ENCODE measurements at places on chromosomes 7 and 10.

GRCh38 chr10:59206204-59206720 lies 29.8 kb downstream of the PHYHIPL start:
- no peak for DNase-seq

DNA sequence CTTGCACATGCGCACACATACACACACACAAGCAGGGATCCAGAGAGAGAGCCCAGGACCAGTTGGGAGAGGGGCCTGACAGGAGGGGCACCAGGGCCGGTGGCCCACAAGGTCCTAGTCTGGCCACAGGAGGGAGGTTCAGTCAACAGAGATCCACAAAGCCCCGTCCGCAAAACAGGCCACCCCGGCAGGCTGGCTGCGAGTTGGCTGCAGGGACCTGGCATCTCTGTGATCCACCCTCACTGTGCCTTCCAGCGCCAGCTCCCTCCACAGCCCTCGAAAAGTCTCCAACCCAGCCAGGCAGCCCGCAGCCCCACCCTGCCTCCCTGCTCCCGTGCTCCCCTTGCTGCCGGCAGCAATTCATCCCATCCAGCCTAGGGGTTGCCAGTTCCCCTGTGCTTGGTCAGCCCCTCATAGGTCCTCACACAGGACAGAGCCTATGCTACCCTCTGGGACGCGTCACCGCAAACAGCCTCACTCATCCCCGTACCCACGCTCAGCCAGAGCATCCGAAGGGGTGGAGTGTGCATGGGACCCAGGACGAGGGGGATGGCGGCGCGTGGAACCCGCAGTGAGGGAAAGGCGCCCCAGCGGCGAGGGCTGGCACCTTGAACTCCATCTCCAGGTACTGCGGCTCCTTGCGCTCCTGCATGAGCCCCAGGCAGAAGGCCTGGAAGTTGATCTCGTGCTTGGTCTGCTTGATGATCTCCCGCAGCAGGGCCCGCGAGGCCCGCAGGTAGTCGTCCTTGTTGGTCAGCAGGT lies 7.5 kb downstream of the INTS1 start:
- no peak for DNase-seq

DNA sequence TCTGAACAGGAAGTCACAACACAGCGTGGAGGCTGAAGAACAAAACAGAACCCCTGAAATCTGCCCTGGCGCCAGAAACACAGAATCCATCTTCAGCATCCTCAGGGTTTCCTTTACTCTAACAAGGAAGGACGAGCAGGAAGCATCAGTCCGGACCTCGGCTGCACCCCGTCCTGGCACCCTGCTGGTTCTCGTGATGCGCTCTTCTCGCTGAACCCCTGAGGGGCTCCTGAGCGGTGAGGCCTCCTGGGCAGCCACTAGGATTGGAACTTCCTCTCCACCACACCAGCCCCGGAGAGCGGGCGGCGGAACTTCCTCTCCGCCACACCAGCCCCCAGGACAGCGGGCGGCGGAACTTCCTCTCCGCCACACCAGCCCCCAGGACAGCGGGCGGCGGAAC lies 461.9 kb downstream of the PTPRN2 start:
- DNase-seq, result no peak

DNA sequence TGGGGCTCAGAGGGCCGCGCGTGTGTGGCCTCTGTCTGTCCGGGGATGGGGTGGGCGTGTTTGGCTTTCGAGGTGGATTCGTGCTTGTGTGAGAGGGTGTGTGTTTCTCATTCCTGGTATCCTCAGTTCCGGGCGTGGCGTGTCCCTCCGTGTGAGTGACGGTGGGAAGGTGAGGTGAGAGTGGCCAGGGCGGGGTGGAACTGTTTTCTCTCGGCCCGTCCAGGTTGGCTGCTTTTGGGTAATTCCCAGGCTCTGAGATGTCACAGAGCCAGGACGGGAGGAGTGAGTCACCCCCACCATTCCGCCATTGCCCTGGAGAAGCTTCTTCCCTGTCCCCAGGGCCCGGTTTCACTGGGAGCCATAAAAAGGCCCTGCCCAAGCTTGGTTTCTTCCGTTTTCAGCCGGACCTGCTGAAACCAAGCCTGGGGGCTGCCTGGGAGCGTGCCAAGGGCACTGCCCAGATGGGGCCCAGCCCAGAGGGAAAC lies 21.3 kb upstream of the CLDN4 start:
- no peak for DNase-seq

DNA sequence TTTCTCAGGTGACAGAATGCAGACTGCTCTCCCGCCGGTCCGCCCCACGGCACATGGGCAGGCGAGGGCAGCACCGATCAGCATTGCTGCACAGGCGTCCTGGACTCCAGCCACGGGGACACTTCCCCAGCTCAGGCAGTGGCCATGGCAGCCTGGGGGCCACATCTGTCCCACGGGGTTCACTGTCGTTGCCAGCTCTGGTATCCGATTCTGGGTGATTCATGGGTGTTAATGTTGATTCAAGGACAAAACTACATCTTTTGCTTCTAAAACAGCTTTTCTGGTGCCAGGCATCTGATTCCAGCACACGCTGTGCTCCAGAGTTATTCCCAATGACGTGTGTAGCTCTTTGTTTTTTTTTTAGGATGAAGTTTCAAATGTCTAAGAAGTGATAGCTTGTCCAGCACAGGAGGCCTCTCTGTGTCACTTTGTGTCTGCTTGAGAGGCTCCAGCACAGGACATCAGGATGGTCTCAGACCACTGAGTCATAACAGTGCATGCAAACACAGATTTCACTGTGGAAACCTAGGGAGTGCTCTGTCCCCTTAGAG lies 218.0 kb downstream of the WDR37 start:
- no peak for DNase-seq

DNA sequence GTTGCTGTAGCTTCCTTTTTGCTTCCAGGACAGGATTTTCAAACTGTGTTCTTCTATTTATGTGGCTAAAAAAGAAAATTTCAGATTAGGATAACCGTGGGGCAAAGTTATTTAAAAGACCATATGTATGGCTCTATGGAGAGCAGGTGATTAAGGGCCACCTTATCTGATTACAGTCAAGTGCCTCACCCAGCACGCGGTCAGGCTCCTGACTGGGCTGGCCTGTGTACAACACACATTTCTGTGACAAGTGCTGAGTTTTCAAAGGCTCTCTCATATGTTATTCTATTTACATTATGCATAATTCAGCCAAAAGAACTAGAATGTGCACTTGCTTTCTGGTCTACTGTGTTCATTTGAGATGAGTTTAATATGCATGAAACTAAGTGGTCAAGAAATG lies 547.4 kb downstream of the PHTF2 start:
- no peak for DNase-seq

DNA sequence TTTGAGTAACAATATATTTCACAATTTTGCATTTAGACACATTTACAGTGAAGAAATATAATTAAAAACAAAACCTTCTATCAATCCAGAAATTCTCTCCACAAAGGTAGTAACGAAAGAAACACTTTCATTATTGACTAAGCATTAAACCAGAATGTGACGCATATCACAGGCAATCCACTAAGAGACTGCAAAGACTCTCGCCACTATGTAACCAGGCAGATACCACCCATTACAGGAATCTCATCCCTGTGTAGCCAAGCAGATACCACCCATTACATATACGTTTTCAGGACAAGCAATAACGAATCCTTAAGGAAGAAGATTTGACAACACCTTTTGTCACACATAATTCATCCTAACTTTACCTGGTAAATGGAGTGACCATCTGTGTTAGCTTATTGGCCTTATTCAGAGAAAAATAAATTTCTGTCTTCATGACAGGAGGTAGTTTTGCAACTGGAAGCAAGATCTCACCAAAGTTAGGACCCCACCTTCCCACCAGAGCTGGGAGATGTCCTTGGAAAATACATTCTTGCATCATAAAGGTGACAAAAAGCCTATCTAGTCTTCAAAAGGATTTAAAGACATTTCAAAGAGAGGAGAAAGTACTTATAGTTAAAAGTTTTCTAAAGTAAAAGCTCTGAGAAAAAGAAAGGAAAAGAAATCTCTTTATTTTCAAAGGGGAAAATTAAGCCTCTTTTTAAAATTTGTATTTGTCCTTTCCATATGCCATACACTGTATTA lies 30.8 kb downstream of the LRRC17 start:
- no peak for DNase-seq

- no peak for DNase-seq
Observed at GRCh38 chr7:127745445-127745844, 93.5 kb downstream of the SND1 start.

- no peak for DNase-seq
Observed at GRCh38 chr10:113539789-113540188, 13.1 kb upstream of the HABP2 start.

DNA sequence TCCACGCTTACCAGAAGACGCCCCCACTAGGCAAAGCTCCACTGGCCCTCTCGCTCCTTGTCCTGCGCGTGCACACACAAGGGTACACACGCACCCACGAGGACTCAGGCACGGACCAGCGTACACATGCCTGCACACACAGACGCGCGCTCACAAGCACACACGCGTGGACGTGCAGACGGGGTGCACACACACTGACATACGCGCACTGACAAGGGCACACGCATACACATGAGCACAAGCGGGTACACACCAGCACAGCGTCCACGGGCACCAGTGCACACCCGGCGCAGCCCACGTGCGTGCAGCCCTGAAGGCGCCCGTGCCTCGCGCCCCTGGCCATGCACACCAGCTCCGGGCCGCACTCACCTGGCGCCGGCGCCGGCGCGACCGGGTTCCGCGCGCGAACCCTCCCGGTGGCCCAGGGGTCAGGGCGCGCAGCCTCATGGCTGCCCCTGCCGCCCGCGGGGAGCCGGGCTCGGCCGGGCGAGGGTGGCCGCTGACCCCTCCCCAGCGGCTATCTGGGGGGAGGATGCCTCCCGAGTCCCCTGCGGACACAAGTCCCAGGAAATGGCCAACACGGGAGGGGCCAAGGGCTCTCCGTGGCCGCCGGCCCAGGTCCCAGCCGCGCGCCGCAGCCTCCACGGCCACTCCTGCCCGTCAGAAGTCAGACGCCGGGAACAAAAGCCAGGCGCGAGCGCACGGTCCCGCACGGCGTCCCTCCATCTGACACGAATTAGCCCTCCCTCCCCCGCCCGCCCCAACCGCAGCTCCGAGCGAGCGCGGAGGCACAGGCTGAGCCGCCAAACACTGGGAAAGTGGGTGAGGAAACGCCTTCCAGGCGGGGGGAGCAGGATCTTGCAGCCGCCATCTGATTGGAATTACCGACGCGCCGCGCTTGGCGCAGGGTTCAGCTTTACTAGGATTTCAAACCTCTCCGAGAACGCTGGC lies 45.0 kb downstream of the TNS3 start:
- no peak for DNase-seq

DNA sequence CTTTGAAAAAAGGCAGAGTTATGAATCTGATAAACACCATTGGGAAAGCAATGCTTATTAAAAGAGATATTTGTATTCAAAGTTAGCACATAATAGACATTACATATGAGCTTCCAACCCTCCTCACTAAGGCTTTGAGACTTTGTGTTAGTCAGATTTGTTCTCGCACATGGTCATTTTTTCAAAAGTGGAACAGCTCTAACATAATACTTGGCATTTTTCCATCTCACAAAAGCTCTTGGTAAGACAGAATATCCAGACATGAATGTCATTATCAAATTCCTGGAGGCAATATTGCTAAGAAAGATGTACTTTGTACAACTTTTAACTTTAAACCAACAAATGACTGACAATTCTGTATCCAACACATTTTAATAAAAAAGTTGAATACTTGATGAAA lies 292.4 kb upstream of the SMIM30 start:
- DNase-seq, result no peak

GRCh38 chr7:27399791-27400567 lies 157.4 kb downstream of the EVX1 start:
- DNase-seq, result no peak

- no peak for DNase-seq
Observed at GRCh38 chr7:99036546-99037111, 107.3 kb downstream of the SMURF1 start.

- no peak for DNase-seq
Observed at GRCh38 chr7:1053002-1053411, 8.7 kb downstream of the GPR146 start.

GRCh38 chr10:1715821-1716220 lies 21.5 kb downstream of the ADARB2 start:
- DNase-seq, result no peak

- no peak for DNase-seq
Observed at GRCh38 chr7:33503736-33504135, 374.4 kb downstream of the BBS9 start.

DNA sequence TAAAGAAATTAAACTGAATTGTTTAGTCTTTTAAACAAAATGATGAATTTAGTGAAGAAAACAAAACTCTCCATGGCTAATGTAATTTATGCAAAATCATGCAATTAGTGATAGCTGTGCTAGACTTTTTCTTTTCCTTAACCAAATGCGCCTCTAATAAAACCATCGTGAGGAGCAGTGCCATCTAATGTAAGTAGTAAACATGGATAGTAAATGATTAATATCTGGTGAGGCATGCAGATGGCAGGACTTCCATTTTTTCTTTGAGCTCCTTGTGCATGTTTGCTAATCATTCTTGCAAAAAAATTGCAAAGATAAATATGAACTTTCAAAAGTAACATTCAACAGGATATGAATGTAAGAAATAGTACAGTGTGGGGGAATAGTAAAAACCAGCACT lies 2.3 kb downstream of the INSYN2A start:
- no peak for DNase-seq

GRCh38 chr10:33309406-33309805 lies 25.1 kb downstream of the NRP1 start:
- peak; percentile 63 for DNase-seq

GRCh38 chr10:59991661-59992060 lies 85.3 kb upstream of the CCDC6 start:
- DNase-seq, result no peak

DNA sequence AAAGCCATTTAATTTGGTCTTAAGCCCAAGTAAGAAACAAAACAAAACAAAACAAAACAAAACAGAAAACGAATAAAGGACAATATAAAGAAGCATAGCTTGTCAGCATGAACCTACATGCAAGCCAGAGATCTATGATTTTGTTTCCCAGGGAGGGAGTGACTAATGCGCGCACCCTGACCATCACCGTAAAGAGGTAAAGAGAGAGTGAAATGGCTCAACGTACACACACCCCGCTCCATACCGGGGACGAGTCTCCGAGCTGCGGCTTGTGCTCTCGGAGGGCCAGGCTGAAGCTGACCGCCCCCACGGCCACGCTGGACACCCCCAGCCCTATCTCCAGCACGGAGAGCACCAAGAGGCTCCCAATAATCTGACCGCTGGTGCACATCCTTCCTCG lies 1.1 kb downstream of the TMEM196 start:
- no peak for DNase-seq

DNA sequence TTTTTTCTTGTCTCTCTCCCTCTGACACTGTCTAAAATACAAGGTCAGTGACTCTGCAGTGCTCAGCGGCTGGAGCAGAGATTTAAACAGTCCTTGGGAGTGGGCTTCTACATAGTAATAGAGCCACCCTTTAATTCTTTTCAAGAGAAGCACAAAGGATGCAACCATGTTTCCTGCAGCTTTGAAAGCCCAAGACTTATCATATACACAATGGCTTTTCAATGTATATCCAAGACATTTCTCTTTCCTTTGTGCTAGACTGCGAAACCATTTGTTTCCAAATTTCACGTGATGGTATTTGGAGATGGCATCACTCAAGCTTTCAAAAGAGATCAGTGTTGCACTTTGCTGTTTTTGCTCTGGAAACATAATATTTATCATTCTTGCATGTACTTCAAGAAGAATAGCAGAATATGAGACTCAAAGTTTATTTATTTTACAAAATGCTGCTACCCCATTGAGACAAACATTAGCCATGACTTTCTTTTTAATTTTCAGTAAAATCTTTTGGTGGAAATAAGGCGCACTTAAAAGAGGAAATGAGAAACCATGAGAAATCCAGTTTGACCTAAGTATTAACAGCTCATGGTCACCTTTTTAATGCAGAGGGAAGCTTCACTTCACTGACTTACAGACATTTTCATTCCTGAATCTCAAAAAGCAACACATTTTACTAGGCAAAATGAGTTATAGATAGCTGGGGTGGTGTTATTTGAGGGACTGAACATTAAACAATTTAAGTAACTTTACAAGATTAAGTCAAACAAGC lies 76.6 kb downstream of the SEMA3C start:
- no peak for DNase-seq
